ENCODE measurements at places on chromosomes 5 and 9.

- no peak for DNase-seq
Observed at GRCh38 chr5:103422756-103423155, 139.8 kb downstream of the NUDT12 start.

DNA sequence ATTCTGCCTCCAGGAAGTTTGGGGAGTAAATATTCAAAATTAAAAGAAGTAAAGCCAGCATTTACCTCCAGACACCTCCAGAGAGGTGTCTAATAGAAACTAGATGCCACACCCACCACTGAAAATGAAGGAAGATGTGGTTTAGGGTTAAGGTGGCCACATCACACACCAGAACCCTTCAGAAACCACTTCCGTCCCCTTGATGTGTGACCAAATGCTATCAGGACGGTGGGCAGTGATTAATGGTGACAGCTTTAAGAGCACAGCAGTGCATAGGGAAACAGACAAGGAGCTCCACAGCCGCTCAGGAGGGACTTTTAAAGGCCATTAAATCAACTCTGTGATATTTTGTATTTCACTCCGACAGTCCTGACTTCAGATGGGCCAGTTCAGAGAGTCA, 295.2 kb downstream of the BRINP1 start:
- DNase-seq, result no peak

DNA sequence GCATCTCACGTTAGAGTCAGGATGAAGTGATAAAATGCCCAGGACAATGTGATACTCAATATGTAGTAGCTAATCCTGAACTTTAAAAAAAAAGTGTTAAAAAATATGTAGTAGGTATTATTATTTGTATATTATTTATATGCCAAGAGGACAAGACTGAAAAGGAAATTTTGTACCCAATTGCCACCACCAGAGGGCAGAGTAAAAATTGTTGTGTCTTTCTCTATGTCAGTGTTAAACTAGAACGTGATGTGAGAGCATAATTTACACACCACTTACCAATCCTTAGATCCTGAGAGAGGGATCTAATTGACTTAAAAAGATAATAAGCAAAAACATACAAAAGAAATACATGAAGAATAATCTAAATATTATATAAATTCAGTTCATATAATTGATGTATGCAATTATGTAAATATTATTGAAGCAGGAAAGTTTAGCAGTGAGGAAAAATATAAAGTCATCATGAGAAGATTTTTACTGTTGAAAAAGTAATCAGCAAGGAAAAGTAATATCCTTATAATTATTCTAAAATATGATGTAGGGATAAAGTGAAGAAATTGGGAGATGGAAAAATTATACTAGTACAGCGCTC, 288.9 kb downstream of the RAB3C start:
- peak; percentile 31 for DNase-seq

DNA sequence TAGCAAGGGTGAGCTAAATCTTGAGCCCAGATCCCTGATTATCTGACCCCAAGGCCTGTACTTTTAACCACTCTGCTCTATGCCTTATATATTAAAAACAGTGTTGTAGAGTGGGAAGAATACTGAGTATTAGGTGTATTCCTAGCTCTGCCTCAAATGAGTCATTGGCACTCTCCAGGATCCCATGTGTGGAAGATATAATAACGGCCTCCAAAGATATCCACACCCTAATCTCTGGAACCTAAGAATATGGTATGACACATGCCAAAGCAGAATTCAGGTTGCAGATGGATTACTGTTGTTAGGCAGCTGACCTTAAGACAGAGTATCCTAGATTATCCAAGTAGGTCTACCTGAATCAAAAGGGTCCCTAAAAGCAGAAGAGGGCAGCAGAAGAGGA, 110.8 kb downstream of the ADRB2 start:
- no peak for DNase-seq

GRCh38 chr5:157575381-157576020, at the start of gene ADAM19:
ADAM19 (minus strand) TSS chr5:157575775; CDS start chr5:157575696, 79 bp downstream.
- no peak for DNase-seq

- DNase-seq, result no peak
Observed at GRCh38 chr9:96138616-96139015, 163.4 kb downstream of the HSD17B3 start.

- DNase-seq, result no peak
Observed at GRCh38 chr9:107158321-107158720, 124.8 kb upstream of the RAD23B start.

GRCh38 chr9:137478962-137479861, 20.1 kb upstream of the NSMF start:
- no peak for DNase-seq

GRCh38 chr9:112352209-112352608, 18.8 kb upstream of the PTBP3 start:
- no peak for DNase-seq

DNA sequence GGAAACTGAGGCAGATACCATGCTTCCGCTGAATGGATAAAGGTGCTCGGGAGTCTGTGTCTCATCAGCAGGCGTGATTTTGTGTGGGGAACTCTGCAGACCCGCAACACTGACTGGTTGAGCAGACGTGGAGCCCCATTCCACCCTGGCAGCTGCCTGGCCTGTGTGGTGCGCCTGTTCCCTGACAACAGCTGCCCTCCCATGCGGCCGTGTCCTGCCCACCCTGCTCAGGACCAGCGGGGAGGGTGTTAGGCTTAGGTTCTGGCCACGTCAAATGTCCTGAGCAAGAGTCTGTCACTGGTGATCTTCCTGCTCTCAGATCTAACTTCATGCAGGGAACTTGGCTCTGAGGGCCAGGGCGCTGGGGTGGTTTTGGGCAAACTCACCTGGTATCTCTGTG, 417.7 kb upstream of the IRX4 start:
- no peak for DNase-seq

DNA sequence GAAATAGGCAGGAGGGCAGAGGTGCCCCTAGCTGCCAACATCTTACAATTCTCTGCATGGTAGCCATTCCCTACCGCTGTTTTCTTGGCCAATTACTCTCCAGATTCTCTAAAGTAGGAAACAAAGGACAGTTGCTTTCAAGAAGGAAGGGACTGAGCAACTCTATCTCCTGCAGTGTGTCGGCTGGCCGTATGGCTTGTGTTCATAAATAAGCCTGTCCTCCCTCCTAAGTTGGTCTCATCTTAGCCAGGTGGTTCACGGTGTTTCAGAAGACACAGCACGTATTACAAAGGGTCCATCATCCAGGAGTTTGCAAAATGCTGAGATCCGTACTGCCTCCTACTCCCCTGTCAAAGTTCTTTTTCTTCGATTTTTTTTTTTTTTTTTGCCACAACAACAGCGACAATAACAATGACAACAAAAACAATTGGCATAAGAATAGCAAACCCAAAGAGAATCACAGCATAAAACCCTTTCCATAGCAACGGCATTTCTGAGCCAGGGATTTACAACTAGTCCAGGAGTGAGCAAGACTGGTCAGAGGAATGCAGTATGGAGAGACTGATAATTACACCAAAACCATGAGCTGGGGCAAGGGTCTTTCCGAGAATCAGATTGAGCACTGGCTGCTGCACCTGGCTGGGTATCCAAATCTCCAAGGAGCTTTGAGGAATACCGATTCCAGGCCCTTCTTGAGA, 212.8 kb downstream of the SLIT3 start:
- DNase-seq, result no peak

GRCh38 chr5:87359106-87359505, 53.6 kb downstream of the CCNH start:
- DNase-seq, result no peak

- no peak for DNase-seq
Observed at GRCh38 chr5:64773533-64773932, 4.8 kb downstream of the CWC27 start.

- no peak for DNase-seq
Observed at GRCh38 chr5:40089269-40089668, 590.4 kb upstream of the PTGER4 start.

GRCh38 chr9:95874989-95875304, 544 bp upstream of the ERCC6L2 start:
- DNase-seq, result no peak

- DNase-seq, result no peak
Observed at GRCh38 chr5:168128557-168128956, 162.9 kb upstream of the WWC1 start.

GRCh38 chr5:116575326-116576052, 866 bp upstream of the SEMA6A start:
- no peak for DNase-seq

GRCh38 chr5:88583471-88583870, 299.5 kb downstream of the MEF2C start:
- no peak for DNase-seq

GRCh38 chr5:152329207-152329606, 75.9 kb downstream of the NMUR2 start:
- no peak for DNase-seq

DNA sequence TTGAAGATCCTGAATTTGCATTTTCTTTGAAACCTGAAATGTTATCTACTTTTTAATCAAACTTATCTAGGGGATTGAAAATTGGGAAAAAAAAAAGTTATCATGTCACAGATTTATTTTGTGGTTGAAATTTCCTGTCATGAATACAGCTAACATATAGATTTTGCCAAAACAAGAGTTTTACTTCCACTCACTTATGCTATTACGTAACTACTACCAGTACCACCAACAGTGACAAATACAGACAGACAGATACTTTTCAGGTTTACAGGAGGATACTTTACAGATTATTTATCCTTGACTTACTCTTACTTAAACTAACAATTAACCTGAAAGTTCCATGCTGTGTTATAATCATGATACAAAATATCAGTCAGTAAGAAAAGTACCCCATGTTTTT, 6.8 kb upstream of the MRPS30 start:
- no peak for DNase-seq

GRCh38 chr9:95773053-95773418, 102.5 kb upstream of the ERCC6L2 start:
- no peak for DNase-seq

DNA sequence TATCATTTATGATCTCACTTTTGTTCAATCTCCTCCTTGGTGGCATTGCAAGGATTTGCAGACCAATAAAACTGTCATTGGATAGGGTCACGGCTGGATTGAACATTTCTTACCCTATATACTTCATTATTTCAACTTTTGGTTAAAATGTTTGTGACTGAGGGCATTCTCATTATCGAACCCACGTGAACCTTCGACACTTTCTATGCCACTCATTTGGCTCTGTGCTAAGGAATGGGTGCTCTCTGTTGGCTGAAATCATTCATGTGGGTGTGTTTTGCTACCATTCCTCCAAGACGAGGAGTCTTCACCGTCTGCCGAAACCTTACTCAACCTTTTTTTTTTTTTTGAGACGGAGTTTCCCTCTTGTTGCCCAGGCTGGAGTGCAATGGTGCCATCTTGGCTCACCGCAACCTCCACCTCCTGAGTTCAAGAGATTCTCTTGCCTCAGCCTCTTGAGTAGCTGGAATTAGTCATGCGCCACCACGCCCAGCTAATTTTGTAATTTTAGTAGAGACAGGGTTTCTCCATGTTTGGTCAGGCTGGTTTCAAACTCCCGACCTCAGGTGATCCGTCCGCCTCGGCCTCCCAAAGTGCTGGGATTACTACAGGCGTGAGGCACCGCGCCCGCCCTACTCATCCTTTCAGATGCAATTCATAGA, 62.5 kb downstream of the CSNK1A1 start:
- DNase-seq, result no peak

DNA sequence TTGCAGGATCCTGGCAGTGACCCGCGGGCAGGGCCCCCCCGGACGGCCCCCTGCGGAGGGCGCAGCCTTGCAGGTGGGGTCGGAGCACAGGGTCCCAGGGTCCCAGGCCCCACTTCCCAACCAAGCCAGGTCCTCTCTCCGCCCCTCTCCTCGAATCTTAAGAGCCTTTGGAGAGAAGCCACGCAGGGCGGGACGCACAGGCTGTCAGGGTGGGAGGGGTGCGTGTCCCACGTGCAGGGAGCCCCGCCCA, 18.4 kb upstream of the EGFL7 start:
- peak; percentile 58 for DNase-seq

- DNase-seq, result no peak
Observed at GRCh38 chr9:84339962-84340361, 596 bp downstream of the SLC28A3 start.

- DNase-seq, result no peak
Observed at GRCh38 chr9:37916471-37917312, 12.8 kb upstream of the SLC25A51 start.

GRCh38 chr5:79111960-79112702, 522 bp downstream of the BHMT start:
- no peak for DNase-seq

DNA sequence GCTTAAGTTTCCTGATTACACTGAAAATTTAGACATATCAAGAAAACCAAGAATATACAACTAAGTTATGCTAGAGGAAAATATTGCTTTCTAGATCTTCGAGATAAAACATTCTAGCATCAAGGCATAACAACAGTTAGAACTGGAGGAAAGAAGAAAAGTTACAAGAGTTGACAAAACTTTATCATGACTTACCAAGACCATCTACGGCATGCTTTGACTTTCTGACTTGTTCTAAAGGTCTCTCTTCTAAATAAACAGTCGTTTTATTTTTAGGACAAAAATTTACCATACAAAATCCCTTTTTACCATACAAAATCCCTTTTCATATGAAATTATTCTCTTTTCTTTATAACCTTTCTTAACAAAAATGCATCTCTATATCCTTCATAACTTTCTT, 1110.1 kb upstream of the CDH10 start:
- no peak for DNase-seq

DNA sequence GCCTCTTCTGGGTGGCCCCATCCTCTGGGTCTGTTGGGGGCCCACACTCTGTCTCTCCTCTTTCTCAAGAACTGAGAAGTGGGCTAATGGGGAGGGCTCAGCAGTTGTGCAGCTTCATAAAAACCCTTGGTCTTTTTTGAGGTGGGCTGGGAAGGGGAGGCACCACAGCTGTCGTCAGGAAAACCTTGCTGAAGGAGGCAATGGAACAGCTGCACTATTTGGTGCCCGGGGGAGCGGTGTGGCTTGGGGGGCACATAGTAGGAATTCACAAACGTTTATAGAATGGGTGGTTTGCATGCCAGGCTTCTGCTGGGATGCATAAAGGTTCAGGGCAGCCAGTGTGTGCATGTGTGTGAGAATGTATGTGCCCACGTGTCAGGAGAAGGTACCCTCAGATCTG, 3.2 kb upstream of the IER5L start:
- no peak for DNase-seq

DNA sequence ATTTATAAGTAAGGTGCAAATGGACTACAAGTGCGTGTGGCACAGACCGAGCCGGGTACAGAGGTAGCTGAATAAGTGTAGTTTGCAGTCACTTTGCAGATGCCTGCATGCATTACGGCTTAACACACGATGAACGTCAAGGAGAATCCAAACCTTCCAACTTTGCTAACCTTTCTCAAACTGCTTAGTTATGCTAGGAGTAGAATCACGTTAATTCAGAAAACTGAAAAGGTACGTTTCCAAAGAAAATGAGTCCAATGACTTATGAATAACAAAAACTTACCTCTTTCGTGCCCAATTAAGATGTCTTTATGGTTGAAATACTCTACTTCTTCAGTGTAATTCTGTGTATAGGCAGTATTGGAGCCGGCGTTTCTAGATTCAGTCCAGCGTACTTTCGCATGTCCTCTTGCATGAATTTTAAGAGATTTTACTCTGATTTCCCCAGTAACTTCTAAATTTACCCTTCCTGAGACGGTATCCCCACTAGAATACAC, 539 bp downstream of the ARRDC3 start:
- no peak for DNase-seq

Measured in LNCaP clone FGC (cell line).